ENCODE measurements at places on chromosomes 11 and 22. TPM values are rescaled to one million over a fixed set of nuclear protein-coding genes. Genes with fewer than 3 reads are reported as not detected.

DNA sequence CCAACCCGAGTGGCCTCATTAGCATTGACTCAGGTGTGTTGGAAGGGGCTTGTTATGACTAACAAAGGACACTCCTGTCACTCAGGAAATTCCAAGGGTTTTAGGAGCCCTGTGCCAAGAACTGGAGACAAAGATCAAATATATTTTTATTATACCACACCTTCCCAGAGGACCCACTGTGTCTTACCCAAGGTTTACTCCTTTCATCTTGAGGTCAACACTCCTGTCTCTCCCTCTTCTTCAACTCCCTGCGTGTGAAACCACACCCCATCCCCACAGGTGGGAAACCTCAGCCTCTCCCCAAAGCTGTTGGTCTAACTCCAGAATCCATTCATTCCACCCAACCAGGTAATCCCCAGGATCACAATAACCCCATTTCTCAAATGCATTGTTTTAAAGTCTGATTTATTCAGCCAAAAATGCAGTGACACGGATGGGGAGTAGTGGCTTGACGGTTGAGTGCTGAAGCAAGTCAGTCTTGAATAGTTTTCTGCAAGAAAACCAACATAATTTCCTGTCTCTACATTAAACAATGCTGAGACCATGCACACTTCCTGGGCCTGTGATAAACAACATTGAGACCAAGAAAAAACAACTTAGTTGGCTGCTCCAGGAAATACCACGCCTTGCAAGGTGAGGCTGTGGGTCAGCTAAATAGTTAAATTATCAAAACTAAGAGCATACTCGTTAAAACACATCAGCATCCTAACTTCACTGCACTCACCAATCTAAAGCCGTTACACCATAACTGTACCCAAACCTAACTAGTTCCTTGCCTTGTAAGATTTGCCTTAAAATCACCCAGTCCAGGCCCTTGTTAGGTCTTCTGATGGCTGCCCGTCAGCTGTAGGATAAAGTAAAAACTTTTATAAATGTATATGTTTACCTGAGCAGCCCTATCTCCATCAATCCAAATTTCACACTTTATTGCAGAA lies 38.5 kb upstream of the SPON1 start:
- H3K4me1 ChIP-seq = peaks cover 44% of the 10 kb centered on the region
- H3K36me3 ChIP-seq = no peaks in the 10 kb centered on the region
- H3K27me3 ChIP-seq = no peaks in the 10 kb centered on the region

DNA sequence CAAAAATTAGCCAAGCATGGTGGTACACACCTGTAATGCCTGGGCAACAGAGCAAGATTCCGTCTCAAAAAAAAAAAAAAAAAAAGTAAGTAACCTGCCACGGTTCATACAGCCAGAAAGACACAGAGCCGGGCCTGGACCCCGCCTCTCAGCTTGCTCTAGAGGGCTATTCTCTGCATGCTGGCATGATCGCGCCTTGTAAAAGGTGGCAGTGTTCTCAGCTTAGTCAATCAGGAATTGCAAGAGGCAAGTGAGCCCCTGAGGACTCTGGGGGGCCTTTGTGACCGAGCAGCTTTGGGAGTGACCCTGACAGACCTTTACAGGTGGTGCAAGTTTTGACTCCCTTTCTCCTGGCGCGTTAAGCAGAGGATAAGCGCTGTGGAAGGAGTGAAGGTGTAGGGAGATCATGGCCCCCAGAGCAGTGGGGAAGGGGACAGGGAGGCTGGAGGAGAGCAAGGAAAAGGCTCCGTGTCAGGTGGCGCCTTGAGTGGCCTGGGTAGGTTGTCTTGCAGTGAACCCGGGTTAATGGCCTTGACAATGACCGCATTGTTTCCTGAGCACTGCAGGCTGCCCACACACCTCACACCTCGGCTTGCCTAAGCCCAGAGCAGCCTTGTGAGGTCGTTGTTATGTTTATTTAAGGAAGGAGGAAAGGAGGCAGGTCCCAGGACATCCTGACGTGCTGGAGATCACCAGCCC lies 48.9 kb downstream of the CDPF1 start:
- H3K27ac ChIP-seq = no peak overlapping the region
- no peaks in the 10 kb centered on the region for H3K4me1 ChIP-seq
- H3K27me3 ChIP-seq = no peaks in the 10 kb centered on the region
- no peak for DNase-seq

Gene ZP1
- total RNA-seq = not detected

- no peaks in the 10 kb centered on the region for H3K36me3 ChIP-seq
- peaks cover 2% of the 10 kb centered on the region for H3K27me3 ChIP-seq
- H3K4me3 ChIP-seq = no peak overlapping the region
- no peak for DNase-seq
Observed at GRCh38 chr11:75159151-75159953, 8.4 kb downstream of the SLCO2B1 start.

Gene MLC1
- not detected for total RNA-seq

- H3K27me3 ChIP-seq = peaks cover 6% of the 10 kb centered on the region
- no peaks in the 10 kb centered on the region for H3K36me3 ChIP-seq
- H3K4me1 ChIP-seq = no peaks in the 10 kb centered on the region
Observed at GRCh38 chr11:133277886-133278285, 254.4 kb downstream of the OPCML start.

Gene YPEL4
- total RNA-seq = 0.43 TPM

DNA sequence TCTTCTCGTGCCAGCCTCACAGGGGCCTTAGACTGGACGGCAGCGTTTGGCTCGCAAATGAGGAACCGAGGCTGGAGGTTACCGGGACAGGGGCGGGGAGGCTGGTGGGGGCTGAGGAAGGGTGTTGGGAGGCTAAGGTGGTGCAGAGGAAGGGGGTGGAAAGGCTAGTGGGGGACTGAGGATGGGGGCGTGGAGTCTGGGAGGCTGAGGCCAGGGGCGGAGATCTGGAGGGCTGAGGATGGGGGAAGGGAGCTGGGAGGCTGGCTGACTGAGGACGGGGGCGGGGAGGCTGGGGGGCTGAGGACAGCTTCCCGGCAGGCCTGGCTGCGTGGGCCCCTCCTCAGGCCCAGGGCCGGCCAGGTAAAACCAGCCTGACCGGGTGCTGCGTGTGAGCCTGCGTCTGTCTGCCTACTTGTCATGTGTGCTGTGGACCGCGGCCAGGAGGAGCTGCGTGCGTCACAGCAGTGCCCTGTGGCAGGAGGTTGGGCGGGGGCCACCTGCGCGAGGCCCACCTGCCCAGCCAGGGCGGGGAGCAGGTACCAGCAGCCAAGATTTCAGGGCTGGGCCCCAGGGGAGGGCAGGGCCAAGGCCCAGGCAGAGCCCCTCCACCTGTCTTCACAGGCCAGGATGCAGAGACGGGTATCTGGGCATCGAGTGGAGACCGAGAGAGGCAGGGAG lies 9.4 kb upstream of the PIM3 start:
- H3K36me3 ChIP-seq = no peaks in the 10 kb centered on the region
- H3K27me3 ChIP-seq = no peaks in the 10 kb centered on the region
- H3K4me3 ChIP-seq = peak overlapping the region; percentile 22
- peak; percentile 95 for DNase-seq

Gene DLG2
- total RNA-seq = 2.1 TPM

Gene RASGRP2
- 5.6 TPM for total RNA-seq

GRCh38 chr22:17268501-17269223 lies 49.4 kb upstream of the ADA2 start:
- peaks cover 18% of the 10 kb centered on the region for H3K4me1 ChIP-seq
- no peaks in the 10 kb centered on the region for H3K36me3 ChIP-seq
- DNase-seq = no peak

- no peak overlapping the region for H3K27ac ChIP-seq
- no peak overlapping the region for H3K4me3 ChIP-seq
- H3K4me1 ChIP-seq = no peaks in the 10 kb centered on the region
- no peaks in the 10 kb centered on the region for H3K27me3 ChIP-seq
Observed at GRCh38 chr11:125274309-125274708, 109.8 kb downstream of the PKNOX2 start.

Gene OR8G5
- not detected for total RNA-seq

Gene B4GALNT4
- 6.6 TPM for total RNA-seq

DNA sequence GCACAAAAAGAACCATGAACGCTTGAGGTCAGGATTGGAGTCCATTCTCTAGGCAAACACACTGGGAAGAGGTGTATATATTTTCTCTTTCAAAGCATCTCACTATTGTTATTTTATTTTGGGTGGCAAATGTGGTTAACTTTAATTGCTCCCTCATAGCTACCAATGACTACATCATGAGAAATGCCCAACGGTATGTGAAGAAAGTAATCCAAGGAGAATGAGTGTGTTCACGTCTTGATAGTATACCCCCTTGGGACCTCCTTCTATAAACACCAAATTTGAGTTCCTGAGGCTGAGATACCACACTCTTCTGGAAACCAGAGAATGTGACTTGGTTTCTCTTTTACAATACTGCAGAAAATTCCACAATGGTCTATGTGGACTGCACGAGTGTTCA lies 15.8 kb downstream of the OR8D1 start:
- no peaks in the 10 kb centered on the region for H3K4me1 ChIP-seq
- DNase-seq = no peak
- H3K27ac ChIP-seq = no peak overlapping the region
- H3K4me3 ChIP-seq = no peak overlapping the region
- H3K36me3 ChIP-seq = no peaks in the 10 kb centered on the region

GRCh38 chr11:114202011-114202609 lies 94.1 kb upstream of the NNMT start:
- no peak overlapping the region for H3K4me3 ChIP-seq
- no peak overlapping the region for H3K27ac ChIP-seq
- no peaks in the 10 kb centered on the region for H3K4me1 ChIP-seq
- H3K27me3 ChIP-seq = no peaks in the 10 kb centered on the region
- no peak for DNase-seq

DNA sequence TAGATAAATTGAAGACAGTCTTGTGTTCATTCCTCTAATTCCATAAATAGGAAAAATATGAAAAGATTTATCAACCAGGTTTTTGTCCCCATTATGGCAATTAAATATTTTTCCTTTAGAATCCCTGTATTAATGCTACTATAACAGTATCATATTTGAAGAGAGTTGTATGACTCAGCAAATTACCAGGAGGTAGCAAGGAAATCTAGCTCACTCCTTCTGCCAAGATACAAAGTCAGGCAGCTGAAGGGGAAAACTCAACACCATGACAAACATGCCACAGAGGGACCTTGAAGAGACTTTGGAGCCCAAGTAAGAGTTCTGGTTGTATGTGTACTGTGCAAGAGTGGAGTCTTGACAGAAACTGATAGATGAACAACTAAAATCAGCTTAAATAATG lies 143.3 kb downstream of the GUCY1A2 start:
- H3K36me3 ChIP-seq = no peaks in the 10 kb centered on the region
- no peak for DNase-seq
- no peak overlapping the region for H3K27ac ChIP-seq
- no peaks in the 10 kb centered on the region for H3K4me1 ChIP-seq
- H3K4me3 ChIP-seq = no peak overlapping the region
- no peaks in the 10 kb centered on the region for H3K27me3 ChIP-seq

GRCh38 chr11:66967670-66968425 lies 7.3 kb upstream of the C11orf86 start:
- no peaks in the 10 kb centered on the region for H3K36me3 ChIP-seq
- H3K27me3 ChIP-seq = peaks cover 7% of the 10 kb centered on the region
- DNase-seq = no peak

GRCh38 chr11:28730336-28730735 lies 622.1 kb downstream of the METTL15 start:
- no peak overlapping the region for H3K4me3 ChIP-seq
- DNase-seq = no peak
- no peaks in the 10 kb centered on the region for H3K36me3 ChIP-seq
- no peaks in the 10 kb centered on the region for H3K27me3 ChIP-seq
- no peaks in the 10 kb centered on the region for H3K4me1 ChIP-seq
- no peak overlapping the region for H3K27ac ChIP-seq

- no peaks in the 10 kb centered on the region for H3K4me1 ChIP-seq
- no peak overlapping the region for H3K27ac ChIP-seq
- no peak for DNase-seq
- no peak overlapping the region for H3K4me3 ChIP-seq
- peaks cover 20% of the 10 kb centered on the region for H3K27me3 ChIP-seq
Observed at GRCh38 chr11:131253656-131254151, 116.7 kb upstream of the NTM start.

Gene B3GAT1
- total RNA-seq = 0.11 TPM

GRCh38 chr11:123186286-123186685 lies 8.8 kb downstream of the CLMP start:
- no peak for DNase-seq
- no peaks in the 10 kb centered on the region for H3K36me3 ChIP-seq
- H3K4me1 ChIP-seq = peaks cover 4% of the 10 kb centered on the region

GRCh38 chr11:79100093-79100910 lies 340.5 kb downstream of the TENM4 start:
- no peak overlapping the region for H3K4me3 ChIP-seq
- no peak overlapping the region for H3K27ac ChIP-seq
- peak; percentile 65 for DNase-seq
- no peaks in the 10 kb centered on the region for H3K4me1 ChIP-seq
- H3K36me3 ChIP-seq = no peaks in the 10 kb centered on the region
- peaks cover 23% of the 10 kb centered on the region for H3K27me3 ChIP-seq
